ENCODE measurements at places on chromosomes 3 and 15. TPM values are rescaled to one million over a fixed set of nuclear protein-coding genes. Genes with fewer than 3 reads are reported as not detected.

Gene CCDC50
- 34.1 TPM for total RNA-seq

Gene ZNF639
- 36.7 TPM for total RNA-seq

GRCh38 chr3:79203144-79203519, 564.7 kb downstream of the ROBO1 start:
- no peak overlapping the region for H3K27ac ChIP-seq
- no peaks in the 10 kb centered on the region for H3K27me3 ChIP-seq
- no peak for DNase-seq
- no peak overlapping the region for H3K4me3 ChIP-seq
- H3K4me1 ChIP-seq: no peaks in the 10 kb centered on the region

GRCh38 chr15:32765236-32765635, 47.4 kb downstream of the GREM1 start:
- no peak overlapping the region for H3K27ac ChIP-seq
- peaks cover 14% of the 10 kb centered on the region for H3K27me3 ChIP-seq
- H3K36me3 ChIP-seq: no peaks in the 10 kb centered on the region
- no peak for DNase-seq
- H3K4me3 ChIP-seq: no peak overlapping the region

Gene SLC6A1
- total RNA-seq: not detected

Gene IL5RA
- not detected for total RNA-seq

DNA sequence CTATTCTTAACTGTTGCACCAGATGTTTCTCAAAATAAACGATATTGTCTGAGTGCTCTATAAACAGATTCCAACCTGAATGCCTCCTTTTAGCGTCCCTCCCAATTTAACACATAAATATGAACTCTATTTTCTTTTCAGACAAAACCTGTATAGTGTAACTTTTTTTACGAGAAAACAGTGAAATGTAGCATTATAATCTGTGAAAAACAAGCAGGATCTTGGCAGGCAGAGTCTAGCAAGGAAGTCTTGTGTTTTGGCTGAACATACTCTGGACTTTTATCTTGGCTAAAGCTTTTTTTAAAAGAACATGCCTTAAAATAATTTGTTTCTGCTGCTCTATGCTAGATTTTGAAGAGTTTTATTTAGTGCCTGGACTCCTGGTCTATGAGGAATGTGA, 150.5 kb downstream of the ROBO2 start:
- H3K36me3 ChIP-seq: no peaks in the 10 kb centered on the region
- no peaks in the 10 kb centered on the region for H3K4me1 ChIP-seq
- H3K27me3 ChIP-seq: no peaks in the 10 kb centered on the region
- no peak for DNase-seq
- H3K4me3 ChIP-seq: no peak overlapping the region

Gene CNTN6
- total RNA-seq: not detected

- no peaks in the 10 kb centered on the region for H3K36me3 ChIP-seq
- H3K27ac ChIP-seq: no peak overlapping the region
- H3K4me3 ChIP-seq: no peak overlapping the region
- peaks cover 9% of the 10 kb centered on the region for H3K4me1 ChIP-seq
- no peak for DNase-seq
Observed at GRCh38 chr15:95503640-95504225, 826.8 kb upstream of the NR2F2 start.

DNA sequence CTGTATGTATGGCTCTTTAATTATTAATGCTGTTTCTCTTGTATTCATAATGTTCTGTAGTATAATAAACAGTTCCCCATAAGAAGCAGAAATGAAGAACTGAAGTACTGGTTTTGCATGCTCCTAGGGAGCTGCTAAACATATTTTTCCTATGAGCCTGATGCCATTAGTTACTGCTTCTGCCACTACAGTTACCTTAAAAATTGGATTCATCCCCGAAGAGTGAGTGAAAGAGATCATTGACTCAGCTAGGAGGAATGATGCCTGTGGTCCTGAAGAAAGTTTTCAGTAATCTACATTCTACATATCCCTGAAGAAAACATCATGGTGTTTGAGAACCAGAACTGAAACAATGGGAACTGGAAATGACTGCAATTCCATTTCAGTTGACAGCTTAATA, 37.1 kb upstream of the ST3GAL6 start:
- no peak for DNase-seq
- H3K27me3 ChIP-seq: peaks cover 32% of the 10 kb centered on the region
- H3K36me3 ChIP-seq: no peaks in the 10 kb centered on the region
- no peaks in the 10 kb centered on the region for H3K4me1 ChIP-seq
- no peak overlapping the region for H3K4me3 ChIP-seq

- no peaks in the 10 kb centered on the region for H3K27me3 ChIP-seq
- H3K4me1 ChIP-seq: peaks cover 17% of the 10 kb centered on the region
- no peak for DNase-seq
- no peak overlapping the region for H3K4me3 ChIP-seq
- no peak overlapping the region for H3K27ac ChIP-seq
Observed at GRCh38 chr15:73624530-73624929, 8.7 kb downstream of the NPTN start.

DNA sequence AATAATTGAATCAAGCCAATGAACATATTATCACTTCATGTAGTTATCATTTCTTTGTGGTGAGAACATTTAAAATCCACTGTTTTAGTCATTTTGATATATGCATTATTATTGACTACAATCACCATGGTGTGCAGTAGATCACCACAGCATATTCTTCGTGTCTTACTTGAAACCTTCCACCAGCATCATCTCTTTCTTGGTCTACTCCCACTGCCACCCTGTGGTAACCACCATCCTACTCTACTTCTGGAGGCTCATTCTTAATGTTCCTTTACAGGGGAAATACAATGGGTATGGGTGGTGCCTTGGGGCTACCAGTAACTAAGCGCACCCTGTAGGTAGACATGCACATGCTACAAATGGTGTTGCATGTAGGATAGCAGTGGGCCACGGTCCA, 25.4 kb downstream of the PXK start:
- peaks cover 50% of the 10 kb centered on the region for H3K4me1 ChIP-seq
- DNase-seq: no peak
- H3K27ac ChIP-seq: peak overlapping the region; percentile 91
- no peaks in the 10 kb centered on the region for H3K27me3 ChIP-seq
- H3K36me3 ChIP-seq: peaks cover 6% of the 10 kb centered on the region
- no peak overlapping the region for H3K4me3 ChIP-seq

Data from activated CD4-positive, alpha-beta T cell treated with anti-CD3 and anti-CD28 coated beads, Interleukin-2, amount 10 ng/mL, durations not matched to agents 24 days and 14 days (primary cell).